ENCODE measurements at places on chromosomes 6 and 20. TPM values are rescaled to one million over a fixed set of nuclear protein-coding genes. Genes with fewer than 3 reads are reported as not detected.

- no peak overlapping the region for H3K4me3 ChIP-seq
- no peaks in the 10 kb centered on the region for H3K36me3 ChIP-seq
- H3K27ac ChIP-seq: no peak overlapping the region
- DNase-seq: no peak
- no peaks in the 10 kb centered on the region for H3K27me3 ChIP-seq
These were observed 719.1 kb downstream of the CD109 start for GRCh38 chr6:74415056-74415455.

- H3K36me3 ChIP-seq: no peaks in the 10 kb centered on the region
- peaks cover 20% of the 10 kb centered on the region for H3K4me1 ChIP-seq
- H3K27ac ChIP-seq: peak overlapping the region; percentile 99
- H3K27me3 ChIP-seq: no peaks in the 10 kb centered on the region
These were observed 65.7 kb upstream of the EEF1A1 start for GRCh38 chr6:73586416-73586974.

GRCh38 chr6:163098827-163099479 lies 315.6 kb upstream of the QKI start:
- H3K27me3 ChIP-seq: no peaks in the 10 kb centered on the region
- H3K27ac ChIP-seq: no peak overlapping the region
- H3K4me3 ChIP-seq: no peak overlapping the region
- H3K36me3 ChIP-seq: no peaks in the 10 kb centered on the region

GRCh38 chr20:63500902-63501817 lies 2.3 kb upstream of the EEF1A2 start:
- no peak overlapping the region for H3K4me3 ChIP-seq
- peaks cover 25% of the 10 kb centered on the region for H3K27me3 ChIP-seq
- H3K4me1 ChIP-seq: peaks cover 1% of the 10 kb centered on the region
- DNase-seq: no peak
- no peaks in the 10 kb centered on the region for H3K36me3 ChIP-seq

DNA sequence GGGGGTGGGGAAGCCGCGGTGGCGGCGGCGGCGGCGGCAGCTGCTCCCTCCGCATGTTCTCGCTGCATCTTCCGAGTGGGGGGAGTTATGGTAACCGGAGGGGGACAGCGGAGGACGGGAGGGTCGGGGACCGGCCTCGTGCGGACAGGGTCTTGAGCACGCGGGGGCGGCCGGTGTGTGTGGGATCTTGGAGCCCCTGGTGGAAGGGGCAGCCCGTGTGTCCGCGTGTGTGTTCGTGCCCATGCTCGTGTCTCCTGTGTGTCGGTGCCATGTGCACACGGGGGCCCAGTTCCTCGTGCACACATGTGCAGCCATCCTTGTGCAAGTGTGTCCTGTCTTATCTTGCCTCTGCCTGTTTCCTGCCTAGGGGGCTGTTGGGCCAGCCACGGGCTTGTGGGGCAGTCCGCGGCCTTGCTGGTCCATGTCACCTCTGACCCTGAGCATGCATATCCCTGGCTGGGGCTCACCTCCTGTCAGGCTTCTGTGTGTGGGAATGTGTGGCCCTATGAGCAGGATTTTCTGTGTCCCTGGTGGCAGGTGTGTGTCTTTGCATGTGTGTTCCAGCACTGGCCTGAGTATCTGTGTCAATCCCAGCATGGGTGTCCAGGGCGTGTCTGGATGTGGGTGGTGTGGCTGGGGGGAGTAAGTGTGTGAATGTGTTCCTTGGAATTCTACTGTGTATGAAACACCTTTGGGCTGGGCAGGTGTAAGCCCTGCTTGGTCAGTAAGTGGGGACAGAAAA lies 8.5 kb downstream of the SYNGAP1 start:
- H3K27ac ChIP-seq: peak overlapping the region; percentile 93
- H3K27me3 ChIP-seq: no peaks in the 10 kb centered on the region
- peak; percentile 45 for DNase-seq

DNA sequence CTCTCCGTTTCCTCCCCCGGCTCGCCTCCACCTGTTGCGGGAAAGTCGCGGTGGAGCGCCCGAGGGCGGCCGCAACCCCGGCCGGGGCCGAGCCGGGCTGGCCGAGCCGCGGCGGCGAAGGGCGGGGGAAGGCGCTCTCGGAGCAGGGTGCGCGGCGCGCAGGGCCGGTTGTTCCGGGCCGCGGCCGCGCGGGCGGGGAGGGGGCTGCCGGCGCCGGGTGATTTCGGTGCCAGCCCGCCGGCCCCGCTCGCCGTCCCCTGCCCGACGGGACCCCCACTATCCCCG lies 235 bp downstream of the MAP7 start:
- H3K4me1 ChIP-seq: peaks cover 11% of the 10 kb centered on the region
- DNase-seq: no peak
- H3K27me3 ChIP-seq: peaks cover 62% of the 10 kb centered on the region
- peaks cover 2% of the 10 kb centered on the region for H3K36me3 ChIP-seq
- H3K27ac ChIP-seq: no peak overlapping the region
- peak overlapping the region; percentile 18 for H3K4me3 ChIP-seq

PRSS16 gene
- 1.5 TPM for total RNA-seq

FAM120B gene
- total RNA-seq: 29.8 TPM

EFCAB8 gene
- total RNA-seq: 1.2 TPM

C6orf52 gene
- 1.9 TPM for total RNA-seq

BIRC7 gene
- not detected for total RNA-seq
